ENCODE measurements at places on chromosomes 2 and 18.
A peak's percentile ranks its signal among the peaks of the same experiment; 100 is the strongest.

GRCh38 chr18:70328169-70328568 is 39.3 kb downstream of the SOCS6 start:
- no peak for DNase-seq

- DNase-seq = no peak
Measured at GRCh38 chr2:122635686-122636085, 880.2 kb downstream of the TSN start.

- DNase-seq = no peak
Measured at GRCh38 chr18:58132595-58133261, 88.7 kb downstream of the NEDD4L start.

GRCh38 chr2:107719836-107720235 is 106.9 kb upstream of the RGPD4 start:
- DNase-seq = no peak

DNA sequence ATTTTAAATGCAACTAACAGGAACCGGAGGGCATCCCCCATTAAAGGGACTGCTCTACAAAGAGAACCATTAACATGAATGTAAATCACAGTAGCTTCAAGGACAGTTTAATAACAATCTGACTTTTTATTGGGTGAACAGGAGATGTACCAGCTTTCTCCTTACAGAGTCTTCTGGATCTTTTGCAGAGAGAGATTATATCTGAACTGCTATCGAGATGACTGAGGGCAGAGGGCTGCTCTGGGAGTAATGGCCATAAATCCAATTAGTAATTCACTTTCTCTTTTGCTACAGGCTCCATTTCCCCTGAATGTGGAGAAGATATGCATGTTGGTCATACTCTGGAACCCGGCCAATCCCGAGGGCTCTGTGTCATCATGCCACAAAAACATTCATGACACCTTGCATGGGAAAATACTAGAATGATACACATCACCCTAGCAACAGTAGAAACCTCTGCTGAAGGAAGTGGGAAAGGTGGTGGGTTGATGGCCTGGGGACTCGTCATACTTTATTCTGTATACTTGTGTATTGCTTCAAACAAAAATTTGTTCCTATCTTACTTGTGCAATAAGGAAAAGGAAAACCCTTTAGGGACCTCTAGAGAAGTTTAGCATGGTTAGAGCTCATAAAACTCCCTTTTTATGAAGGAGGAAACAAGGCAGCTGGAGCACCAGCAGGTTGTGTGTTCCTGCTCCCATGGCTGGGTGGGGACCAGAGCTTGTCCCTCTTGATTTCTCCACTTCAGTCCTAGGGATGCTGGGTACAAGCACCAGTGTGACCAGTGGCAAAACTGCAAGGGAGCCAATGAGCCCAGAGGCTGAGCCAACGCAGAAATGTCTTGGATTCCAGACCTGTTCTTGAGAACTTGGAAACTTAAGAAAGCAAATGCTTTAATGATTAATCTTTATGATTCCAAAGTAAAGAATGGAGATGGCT is 26.0 kb downstream of the CTAGE1 start:
- no peak for DNase-seq

GRCh38 chr2:118635891-118636290 is 211.6 kb downstream of the EN1 start:
- DNase-seq = no peak

GRCh38 chr2:37243435-37243834 is 12.0 kb downstream of the NDUFAF7 start:
- DNase-seq = no peak

DNA sequence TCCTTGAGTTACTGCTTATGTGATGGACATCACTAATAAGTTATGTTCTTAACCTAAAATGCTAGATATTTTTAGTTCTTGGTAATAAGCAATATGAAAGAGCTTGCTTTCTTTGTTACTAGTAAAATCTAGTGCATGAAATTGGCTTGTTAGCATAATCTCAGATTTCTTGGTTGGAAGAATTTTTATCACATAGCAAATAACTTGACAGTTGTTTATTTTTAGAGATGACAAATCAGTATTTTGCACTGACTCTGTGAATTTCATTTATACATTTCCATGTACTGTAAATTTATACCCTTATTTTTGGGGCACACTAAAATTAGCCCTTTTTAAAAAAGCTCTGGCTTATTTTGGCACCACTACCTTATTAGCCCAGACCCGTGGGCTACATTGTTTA is 45.6 kb downstream of the LCLAT1 start:
- DNase-seq = no peak

DNA sequence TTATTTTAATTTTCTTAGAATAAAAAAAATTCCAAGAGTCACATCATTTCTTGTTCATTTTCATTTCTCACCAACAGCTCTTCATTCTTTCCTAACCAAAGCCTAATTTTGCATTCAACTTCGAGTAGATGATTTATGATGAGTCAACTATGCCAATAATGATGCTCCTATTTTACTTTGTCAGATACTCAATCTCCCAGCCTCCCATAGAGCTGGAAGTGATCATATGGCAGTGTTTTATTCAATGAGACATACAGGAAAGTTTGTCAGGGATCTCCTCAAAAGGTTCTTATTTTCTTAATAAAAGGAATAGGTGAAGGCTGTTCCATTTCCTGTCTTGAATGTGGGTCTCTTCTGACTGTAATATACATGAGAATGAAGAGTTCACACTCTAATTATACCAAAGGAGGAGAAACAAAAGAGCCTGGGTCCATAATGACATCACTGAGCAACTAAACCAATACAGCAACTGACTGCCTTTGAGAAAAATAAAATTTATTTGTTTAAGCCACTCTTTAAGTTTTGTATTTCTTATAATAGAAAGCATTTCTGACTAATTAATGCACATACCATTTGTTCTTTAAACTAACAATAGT is 231.2 kb upstream of the CYP26B1 start:
- no peak for DNase-seq

DNA sequence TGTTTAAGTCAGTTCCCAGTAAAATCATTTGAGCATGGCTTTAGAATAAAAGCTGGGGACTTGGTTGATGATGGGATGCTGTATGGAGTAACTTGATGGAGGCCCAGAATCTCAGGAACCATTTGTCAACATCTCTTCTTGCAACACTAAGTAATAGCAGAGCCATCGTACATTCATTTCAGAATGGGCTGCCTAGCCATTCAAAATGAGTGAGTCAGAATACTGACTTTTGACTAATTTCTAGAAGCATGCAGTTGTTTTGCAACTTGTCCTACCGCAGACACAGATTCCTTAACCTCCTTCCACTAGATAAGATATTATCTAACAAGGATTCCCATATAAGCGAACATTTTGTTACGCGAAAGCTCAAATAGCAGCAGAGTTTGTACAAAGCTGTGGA is 229.5 kb downstream of the CNTNAP5 start:
- DNase-seq = no peak

DNA sequence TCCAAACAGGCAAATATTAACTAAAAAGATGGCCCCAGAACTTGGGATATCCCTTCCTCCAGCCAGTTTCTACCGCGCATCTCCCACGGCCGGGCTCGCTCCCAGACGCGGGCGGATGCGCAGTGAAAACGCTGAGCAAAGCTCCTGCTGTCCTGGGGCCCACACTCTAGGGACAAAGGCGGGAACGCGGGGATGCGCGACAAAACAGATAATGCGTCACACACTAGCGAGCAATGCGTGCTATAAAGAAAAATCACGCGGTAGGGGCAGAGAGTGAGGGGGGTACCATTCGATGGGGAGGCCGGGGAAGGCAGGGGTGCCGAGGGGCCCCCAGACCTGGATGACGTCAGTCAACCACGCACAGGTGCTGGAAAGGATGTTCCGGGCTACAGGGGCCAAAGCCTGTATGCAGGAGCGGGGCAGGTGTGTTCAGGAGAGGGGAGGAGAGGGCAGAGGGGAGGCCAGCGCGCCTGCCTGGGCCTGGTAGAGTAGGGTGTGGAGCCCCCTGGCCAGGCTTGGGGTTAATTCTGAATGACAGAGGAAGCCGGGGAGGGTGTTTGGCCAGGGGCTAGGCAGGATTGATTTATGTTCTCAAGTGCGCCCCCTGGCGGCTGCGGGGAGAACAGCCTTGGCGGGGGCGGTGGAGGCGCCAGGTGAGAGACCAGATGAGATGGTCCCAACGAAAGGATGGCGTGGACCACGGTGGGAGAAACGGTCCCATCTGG is 14.9 kb upstream of the ITM2C start:
- DNase-seq = no peak

- DNase-seq = no peak
Measured at GRCh38 chr2:234632527-234633391, 135.9 kb upstream of the ARL4C start.

GRCh38 chr2:115746151-115746550 is 1303.7 kb downstream of the DPP10 start:
- no peak for DNase-seq

DNA sequence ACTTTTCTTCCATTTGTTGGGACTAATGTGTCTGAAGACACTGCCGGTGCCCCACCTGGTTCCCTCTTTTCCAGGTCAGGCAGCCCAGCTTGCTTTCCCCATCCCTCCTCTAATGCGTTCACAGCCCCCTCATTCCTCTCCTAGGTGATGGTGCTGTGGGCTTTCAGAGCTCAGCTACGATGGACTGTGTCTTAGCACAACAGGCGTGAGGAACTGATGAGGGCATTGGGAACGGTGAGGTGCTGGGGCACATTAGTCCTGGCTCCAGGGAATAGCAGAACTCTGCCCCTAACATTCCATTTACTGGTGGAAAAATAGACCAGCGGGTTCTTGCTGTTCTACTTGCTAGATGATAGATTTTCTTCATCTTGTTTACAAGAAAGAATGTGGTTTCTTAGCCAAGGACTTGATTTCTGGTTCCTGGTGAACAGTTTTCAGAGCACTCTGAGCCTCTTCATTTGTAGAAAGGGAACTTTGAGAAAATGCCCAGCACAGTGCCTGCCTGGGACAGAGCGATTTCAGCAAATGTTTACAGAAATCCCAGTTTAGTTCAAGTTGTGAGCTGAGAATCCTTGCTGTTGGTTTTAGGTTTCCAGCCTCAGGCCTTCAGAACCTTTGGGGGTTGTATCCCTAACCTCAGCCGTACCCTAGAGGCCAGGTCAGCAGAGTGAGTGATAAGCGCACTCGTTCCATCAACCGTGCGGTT is 42.5 kb downstream of the LDLRAD4 start:
- DNase-seq = no peak

- no peak for DNase-seq
Measured at GRCh38 chr2:19336781-19337180, 21.6 kb downstream of the OSR1 start.

DNA sequence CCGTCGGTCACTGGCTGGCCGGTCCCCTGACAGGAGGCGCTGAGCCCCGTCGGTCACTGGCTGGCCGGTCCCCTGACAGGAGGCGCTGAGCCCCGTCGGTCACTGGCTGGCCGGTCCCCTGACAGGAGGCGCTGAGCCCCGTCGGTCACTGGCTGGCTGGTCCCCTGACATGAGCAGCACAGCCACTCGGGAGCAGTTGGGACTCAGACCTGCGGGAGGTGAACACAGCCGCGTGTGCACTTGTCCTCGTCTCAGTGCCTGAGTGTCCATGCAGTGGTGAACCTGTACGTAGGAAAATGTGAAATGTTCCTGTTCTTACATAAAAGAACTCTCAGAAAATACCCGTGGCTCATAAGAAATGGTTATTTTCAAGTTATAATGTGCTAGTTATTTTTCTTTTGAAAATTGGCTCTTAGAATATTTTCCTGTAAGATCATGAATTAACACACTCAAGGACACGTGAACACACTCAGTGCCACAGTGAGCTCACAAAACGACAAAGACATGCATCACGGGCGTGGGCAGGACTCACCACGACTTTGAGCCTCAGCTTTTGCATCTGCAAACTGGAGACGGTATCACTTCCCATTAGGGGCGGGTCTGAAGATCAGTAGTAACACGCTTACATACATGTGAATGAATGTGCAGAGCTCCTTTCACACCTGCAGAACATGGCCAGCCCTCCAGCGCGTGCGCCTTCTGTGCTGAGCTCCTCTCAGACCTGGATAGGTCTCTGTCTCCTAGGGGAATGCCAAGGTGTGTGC is 21.1 kb upstream of the NFATC1 start:
- DNase-seq = no peak

- DNase-seq = peak; percentile 41
Measured at GRCh38 chr2:168758970-168759820, 43.2 kb upstream of the NOSTRIN start.
